ENCODE measurements at places on chromosomes 7 and 10. TPM values are rescaled to one million over a fixed set of nuclear protein-coding genes. Genes with fewer than 3 reads are reported as not detected.

Gene CTNNA3
- not detected for total RNA-seq

Gene CFAP70
- total RNA-seq: 0.28 TPM

Gene PURB
- 11.5 TPM for total RNA-seq

Gene IKZF1
- total RNA-seq: not detected

Gene GPR26
- total RNA-seq: not detected

Gene BAMBI
- total RNA-seq: 19.0 TPM

Gene PTPRN2
- 0.72 TPM for total RNA-seq

Gene LEP
- total RNA-seq: not detected

Gene INHBA
- 0.50 TPM for total RNA-seq

Gene GTPBP4
- total RNA-seq: 101 TPM

Data from A549 treated with CpdA at 1 μM for 4 hours (cell line).